Metanephros (tissue), 2 donors: ENCODE measurements at places on chromosomes 1 and 21. TPM values are rescaled to one million over a fixed set of nuclear protein-coding genes. Genes with fewer than 3 reads are reported as not detected.

Gene HCRTR1
- total RNA-seq, result 0.35 TPM

Gene FOXD3
- 2.2 TPM for total RNA-seq

Gene MRPS6
- 44.3 TPM for total RNA-seq

Gene GNAT2
- total RNA-seq, result not detected

Gene MIA3
- 52.0 TPM for total RNA-seq

Gene TNNI3K
- 0.99 TPM for total RNA-seq

Gene FALEC
- total RNA-seq, result not detected

Gene C1orf141
- not detected for total RNA-seq

Gene CCDC27
- not detected for total RNA-seq

Gene AMPD1
- 22.7 TPM for total RNA-seq

Gene PTPRU
- total RNA-seq, result 35.8 TPM

Gene ERG
- 14.6 TPM for total RNA-seq

Gene HSD11B1
- 0.12 TPM for total RNA-seq

Gene HYI
- 78.1 TPM for total RNA-seq

Gene RPS6KA1
- total RNA-seq, result 32.4 TPM

Gene LAD1
- 17.6 TPM for total RNA-seq

Gene NCMAP
- total RNA-seq, result 0.47 TPM
